H1 (cell line): ENCODE measurements at places on chromosomes 7 and 10. TPM values are rescaled to one million over a fixed set of nuclear protein-coding genes. Genes with fewer than 3 reads are reported as not detected.

DNA sequence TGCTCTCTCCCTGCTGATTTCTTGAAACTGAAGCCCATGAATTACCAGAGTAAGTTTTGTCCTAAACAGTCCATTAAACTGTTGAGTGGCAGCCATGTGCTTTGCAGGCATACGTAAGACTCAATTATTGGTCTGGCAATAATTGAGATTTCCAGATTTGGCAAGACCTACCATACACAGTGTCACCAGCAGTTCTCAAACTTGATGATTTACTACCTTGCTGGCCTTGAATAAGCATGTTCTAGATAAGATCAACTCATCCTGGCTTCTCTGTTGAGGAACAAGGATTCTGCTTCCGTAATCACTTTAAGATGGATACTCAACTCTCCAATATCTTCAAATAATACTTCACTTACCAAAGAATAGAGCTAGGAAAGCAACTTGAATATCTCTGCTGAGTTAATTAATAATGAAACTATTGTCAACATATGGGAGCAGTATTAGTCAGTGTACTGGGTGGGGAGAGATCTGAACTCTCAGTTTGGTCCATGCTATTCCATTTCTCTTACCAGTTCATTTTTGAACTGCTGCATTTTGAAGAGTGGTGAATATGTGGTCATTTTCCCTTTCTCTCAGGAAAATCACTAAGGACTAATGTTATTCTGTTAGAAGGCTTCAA is 181.4 kb downstream of the IPMK start:
- DNase-seq = no peak

- DNase-seq = no peak
These were observed 283.9 kb downstream of the PRKG1 start for GRCh38 chr10:51358227-51358626.

DNA sequence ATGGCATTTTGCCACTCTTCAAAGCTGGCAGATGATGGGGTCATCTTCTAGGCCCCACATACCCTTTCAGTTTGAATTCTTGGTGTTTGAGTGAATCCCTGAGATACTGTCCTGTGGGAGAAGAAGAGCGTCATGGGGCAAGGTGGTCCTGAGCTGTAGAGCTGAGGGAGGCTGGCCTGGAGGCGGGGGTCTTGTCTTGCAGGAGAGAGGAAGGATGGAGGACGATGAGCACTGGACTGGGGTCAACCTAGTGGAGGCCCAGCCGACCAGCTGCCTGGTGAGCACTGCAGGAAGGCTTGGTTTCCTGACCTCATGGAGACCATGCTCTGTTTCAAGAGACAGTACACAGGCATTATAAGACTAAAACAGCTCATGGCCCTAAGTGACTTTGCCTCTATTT is 114.6 kb downstream of the TACC2 start:
- DNase-seq = no peak

DNA sequence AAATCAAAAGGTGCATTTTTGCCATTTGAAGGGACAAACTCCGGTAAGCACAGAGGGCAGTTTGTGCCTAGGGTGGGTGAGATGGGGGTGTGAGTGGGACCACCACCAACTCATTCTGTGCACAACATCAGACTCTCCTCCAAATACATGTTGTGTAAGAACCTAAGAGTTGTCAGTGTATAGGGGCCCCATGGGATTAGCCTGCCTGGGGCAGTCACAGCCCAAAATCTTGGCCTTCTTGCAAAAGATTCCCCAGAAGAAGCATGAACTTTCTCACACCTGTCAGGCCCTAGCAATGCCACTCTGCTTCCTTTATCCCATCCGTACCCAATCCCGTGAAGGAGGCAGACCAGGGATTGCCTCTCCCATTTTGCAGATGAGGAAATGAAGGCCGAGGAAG is 47.1 kb upstream of the NANOS1 start:
- no peak for DNase-seq

GRCh38 chr7:116027786-116028185 is 2.8 kb downstream of the TFEC start:
- no peak for DNase-seq

DNA sequence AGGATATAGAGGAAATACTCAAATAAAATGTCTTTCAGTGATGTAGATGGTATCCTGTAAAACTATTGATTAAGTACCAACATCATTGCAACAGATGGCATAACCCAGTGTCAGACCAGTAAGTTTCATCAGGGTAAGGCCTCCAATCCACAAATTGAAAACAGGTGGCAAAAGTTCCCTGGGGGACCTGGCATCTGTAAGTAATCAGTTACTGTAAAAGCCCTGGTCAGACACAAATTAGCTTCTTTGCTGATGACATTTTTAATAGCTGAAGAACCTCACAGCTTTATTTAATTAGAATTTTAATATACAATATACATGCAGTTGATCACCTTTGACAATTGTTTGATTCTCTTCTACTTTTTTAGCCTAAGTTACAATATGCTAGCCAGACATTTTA is 152.5 kb downstream of the PLXDC2 start:
- DNase-seq = no peak

GRCh38 chr10:35463878-35464277 is 127.6 kb downstream of the CCNY start:
- no peak for DNase-seq

- no peak for DNase-seq
These were observed 140.1 kb downstream of the DYNC2I1 start for GRCh38 chr7:158996214-158997109.

- no peak for DNase-seq
These were observed 58.9 kb upstream of the LBX1 start for GRCh38 chr10:101287997-101288635.

The VWDE gene
- 18.9 and 21.2 TPM in 2 replicates for total RNA-seq

The CHN2 gene
- 4.8 and 5.6 TPM in 2 replicates for total RNA-seq

The ACTL6B gene
- 1.7 and 2.1 TPM in 2 replicates for total RNA-seq
